Lower lobe of right lung (tissue), 2 donors: ENCODE measurements at places on chromosomes 2 and 18. TPM values are rescaled to one million over a fixed set of nuclear protein-coding genes. Genes with fewer than 3 reads are reported as not detected.

PROC gene
- not detected for total RNA-seq

ST8SIA3 gene
- not detected for total RNA-seq

SULT1C2 gene
- 1.2 TPM for total RNA-seq

R3HDM1 gene
- total RNA-seq: 22.1 TPM

DNA sequence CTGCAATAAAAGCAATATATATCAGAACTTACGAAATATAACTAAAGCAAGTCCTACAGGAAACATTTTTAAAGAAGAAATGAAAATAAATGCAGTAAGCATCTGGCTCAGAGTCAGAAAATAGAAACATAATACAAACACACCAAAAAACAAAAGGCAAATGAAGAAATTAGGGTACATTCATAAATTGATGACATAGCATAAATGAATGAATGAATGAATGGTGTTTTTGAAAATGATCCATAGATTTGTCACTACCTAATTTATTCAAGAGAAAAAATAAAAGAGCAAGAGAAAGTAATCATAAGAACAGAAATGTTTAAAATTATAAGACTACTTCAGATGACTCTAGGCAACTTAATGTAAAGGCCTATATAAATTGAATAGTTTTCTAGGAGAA, 226.1 kb upstream of the CDH20 start:
- no peak overlapping the region for H3K4me3 ChIP-seq
- H3K27ac ChIP-seq: no peak overlapping the region
- DNase-seq: no peak
- H3K27me3 ChIP-seq: no peaks in the 10 kb centered on the region

GRCh38 chr2:1548910-1549673, 135.8 kb downstream of the TPO start:
- peaks cover 12% of the 10 kb centered on the region for H3K27me3 ChIP-seq
- H3K4me3 ChIP-seq: no peak overlapping the region
- H3K36me3 ChIP-seq: no peaks in the 10 kb centered on the region
- H3K27ac ChIP-seq: no peak overlapping the region
- DNase-seq: no peak
- peaks cover 12% of the 10 kb centered on the region for H3K4me1 ChIP-seq

DNA sequence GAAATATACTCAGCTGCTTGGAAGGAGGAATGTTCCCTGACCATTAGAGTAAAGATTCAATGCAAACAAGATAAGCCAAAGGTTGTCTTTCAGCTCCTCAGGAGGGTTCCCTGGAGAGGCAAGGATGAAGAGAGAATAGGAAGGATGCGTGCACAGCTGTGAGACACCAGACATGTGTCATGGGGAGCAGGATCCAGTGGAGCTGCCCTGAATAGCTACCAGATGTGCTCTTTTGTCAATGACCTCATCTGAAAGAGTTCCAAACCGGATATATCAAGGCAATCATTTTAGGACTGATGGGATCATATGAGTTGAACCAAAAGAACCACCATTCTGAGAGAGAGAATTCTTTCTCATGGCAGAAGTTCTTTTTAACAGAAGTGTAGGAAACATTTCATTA, 490.6 kb downstream of the IRS1 start:
- no peak for DNase-seq
- no peaks in the 10 kb centered on the region for H3K4me1 ChIP-seq
- no peak overlapping the region for H3K4me3 ChIP-seq
- no peaks in the 10 kb centered on the region for H3K36me3 ChIP-seq
- no peaks in the 10 kb centered on the region for H3K27me3 ChIP-seq

- no peak overlapping the region for H3K27ac ChIP-seq
- no peaks in the 10 kb centered on the region for H3K27me3 ChIP-seq
- H3K4me3 ChIP-seq: no peak overlapping the region
- H3K4me1 ChIP-seq: no peaks in the 10 kb centered on the region
These were observed 495.6 kb downstream of the NYAP2 start for GRCh38 chr2:225895126-225895525.

GRCh38 chr2:107681936-107682335, 144.8 kb upstream of the RGPD4 start:
- H3K27ac ChIP-seq: no peak overlapping the region
- H3K4me3 ChIP-seq: no peak overlapping the region
- H3K36me3 ChIP-seq: no peaks in the 10 kb centered on the region
- H3K4me1 ChIP-seq: no peaks in the 10 kb centered on the region

- H3K4me1 ChIP-seq: no peaks in the 10 kb centered on the region
- H3K27me3 ChIP-seq: no peaks in the 10 kb centered on the region
- H3K4me3 ChIP-seq: no peak overlapping the region
- no peaks in the 10 kb centered on the region for H3K36me3 ChIP-seq
These were observed 1534.5 kb downstream of the DPP10 start for GRCh38 chr2:115976916-115977315.

- H3K27me3 ChIP-seq: no peaks in the 10 kb centered on the region
- DNase-seq: no peak
- H3K27ac ChIP-seq: no peak overlapping the region
- no peaks in the 10 kb centered on the region for H3K36me3 ChIP-seq
- H3K4me3 ChIP-seq: no peak overlapping the region
- H3K4me1 ChIP-seq: peaks cover 13% of the 10 kb centered on the region
These were observed 15.2 kb upstream of the REV1 start for GRCh38 chr2:99504844-99505584.

GRCh38 chr2:203347375-203347774, 19.2 kb downstream of the ABI2 start:
- no peaks in the 10 kb centered on the region for H3K27me3 ChIP-seq
- H3K27ac ChIP-seq: no peak overlapping the region
- no peak overlapping the region for H3K4me3 ChIP-seq
- H3K36me3 ChIP-seq: no peaks in the 10 kb centered on the region
- H3K4me1 ChIP-seq: no peaks in the 10 kb centered on the region

DNA sequence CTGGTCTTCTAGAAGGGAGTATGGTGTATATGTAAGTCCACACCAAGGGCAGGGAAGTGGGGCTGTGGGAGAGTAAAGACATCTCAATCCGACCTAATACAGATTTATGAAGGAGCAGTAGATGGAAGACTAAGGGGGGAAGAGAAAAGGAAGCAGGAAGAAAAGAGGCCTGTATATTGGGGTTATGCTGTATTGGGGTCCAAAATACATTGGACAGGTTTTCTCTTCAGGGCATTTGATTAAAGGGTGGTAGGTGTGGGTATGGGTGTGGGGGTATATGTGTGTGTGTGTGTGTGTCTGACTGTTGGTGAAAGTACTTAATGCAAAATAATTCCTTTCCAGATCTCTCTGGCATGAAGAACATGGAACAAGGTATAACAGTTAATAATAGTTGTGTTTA, 33.6 kb upstream of the SCYGR2 start:
- no peak for DNase-seq
- H3K27ac ChIP-seq: no peak overlapping the region
- peaks cover 5% of the 10 kb centered on the region for H3K36me3 ChIP-seq

DNA sequence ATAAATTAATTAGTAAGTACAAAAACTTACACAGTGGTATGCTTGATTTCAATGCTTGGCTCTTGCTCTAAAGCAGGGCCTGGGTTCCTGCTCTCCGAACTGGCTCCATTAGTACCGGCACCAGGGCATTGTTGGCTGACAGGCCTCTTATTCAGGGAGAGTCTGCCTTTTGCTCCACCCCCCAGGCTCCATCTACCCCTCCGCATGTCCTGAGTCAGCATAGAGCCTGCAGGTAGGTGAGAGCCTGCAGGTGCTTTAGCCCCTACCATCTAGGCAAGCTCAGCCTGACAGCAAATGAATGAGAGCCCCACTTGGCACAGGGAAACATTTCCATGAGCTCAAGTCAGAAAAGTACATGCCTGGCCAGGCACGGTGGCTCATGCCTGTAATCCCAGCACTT, 35.1 kb upstream of the EFHD1 start:
- DNase-seq: no peak
- H3K4me3 ChIP-seq: no peak overlapping the region
- H3K36me3 ChIP-seq: no peaks in the 10 kb centered on the region
- no peaks in the 10 kb centered on the region for H3K27me3 ChIP-seq

- no peak overlapping the region for H3K27ac ChIP-seq
- H3K4me1 ChIP-seq: no peaks in the 10 kb centered on the region
- no peak for DNase-seq
These were observed 11.9 kb downstream of the FIGN start for GRCh38 chr2:163723881-163724280.

DNA sequence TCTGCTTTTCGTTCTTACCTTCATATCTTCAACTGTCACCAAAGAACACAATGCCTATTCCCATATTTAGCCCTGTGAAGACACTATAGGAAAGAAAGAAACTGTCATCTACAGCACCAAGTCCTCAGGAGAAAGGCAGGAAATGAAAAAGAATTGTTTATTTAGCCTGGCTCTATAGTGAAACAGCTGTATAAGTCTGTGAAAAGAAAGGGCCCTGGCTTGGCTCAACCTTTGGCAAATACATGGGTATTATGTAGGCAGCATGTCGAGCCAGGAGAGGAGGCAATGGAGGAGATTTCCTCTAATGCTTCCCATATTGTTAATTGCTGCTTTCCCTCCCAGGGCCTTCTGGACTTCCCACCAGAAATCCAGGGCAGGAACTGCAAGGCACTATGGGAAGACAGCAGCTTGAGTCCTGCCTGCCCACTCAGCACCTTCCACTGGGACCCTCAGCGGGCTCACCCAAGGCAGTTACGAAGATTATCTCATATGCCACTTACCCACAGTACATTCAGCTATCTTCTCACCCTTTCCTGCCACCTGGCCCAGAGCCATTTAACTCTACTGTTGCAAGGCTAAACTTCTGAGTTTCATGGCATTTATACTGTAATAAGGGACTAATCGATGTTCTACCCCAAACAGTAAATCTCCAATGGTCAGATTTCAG, 30.1 kb downstream of the SLC8A1 start:
- no peaks in the 10 kb centered on the region for H3K36me3 ChIP-seq
- no peak overlapping the region for H3K4me3 ChIP-seq
- DNase-seq: no peak
- H3K27ac ChIP-seq: no peak overlapping the region
- no peaks in the 10 kb centered on the region for H3K27me3 ChIP-seq
- H3K4me1 ChIP-seq: no peaks in the 10 kb centered on the region

GRCh38 chr18:47968006-47968676, 37.7 kb upstream of the SMAD2 start:
- no peaks in the 10 kb centered on the region for H3K36me3 ChIP-seq
- no peaks in the 10 kb centered on the region for H3K4me1 ChIP-seq
- H3K27ac ChIP-seq: no peak overlapping the region

GRCh38 chr2:180819106-180819505, 161.3 kb upstream of the UBE2E3 start:
- H3K27me3 ChIP-seq: no peaks in the 10 kb centered on the region
- no peak overlapping the region for H3K27ac ChIP-seq
- no peaks in the 10 kb centered on the region for H3K36me3 ChIP-seq
- no peak for DNase-seq
- no peak overlapping the region for H3K4me3 ChIP-seq
- H3K4me1 ChIP-seq: no peaks in the 10 kb centered on the region

- H3K4me1 ChIP-seq: peaks cover 29% of the 10 kb centered on the region
- H3K36me3 ChIP-seq: no peaks in the 10 kb centered on the region
- DNase-seq: no peak
- H3K27ac ChIP-seq: no peak overlapping the region
- no peak overlapping the region for H3K4me3 ChIP-seq
These were observed 175.0 kb downstream of the PRKCE start for GRCh38 chr2:45826460-45826859.

- no peak for DNase-seq
- peaks cover 5% of the 10 kb centered on the region for H3K4me1 ChIP-seq
- no peaks in the 10 kb centered on the region for H3K27me3 ChIP-seq
- H3K27ac ChIP-seq: no peak overlapping the region
- H3K36me3 ChIP-seq: no peaks in the 10 kb centered on the region
These were observed 31.3 kb downstream of the DARS1 start for GRCh38 chr2:135954020-135954601.

DNA sequence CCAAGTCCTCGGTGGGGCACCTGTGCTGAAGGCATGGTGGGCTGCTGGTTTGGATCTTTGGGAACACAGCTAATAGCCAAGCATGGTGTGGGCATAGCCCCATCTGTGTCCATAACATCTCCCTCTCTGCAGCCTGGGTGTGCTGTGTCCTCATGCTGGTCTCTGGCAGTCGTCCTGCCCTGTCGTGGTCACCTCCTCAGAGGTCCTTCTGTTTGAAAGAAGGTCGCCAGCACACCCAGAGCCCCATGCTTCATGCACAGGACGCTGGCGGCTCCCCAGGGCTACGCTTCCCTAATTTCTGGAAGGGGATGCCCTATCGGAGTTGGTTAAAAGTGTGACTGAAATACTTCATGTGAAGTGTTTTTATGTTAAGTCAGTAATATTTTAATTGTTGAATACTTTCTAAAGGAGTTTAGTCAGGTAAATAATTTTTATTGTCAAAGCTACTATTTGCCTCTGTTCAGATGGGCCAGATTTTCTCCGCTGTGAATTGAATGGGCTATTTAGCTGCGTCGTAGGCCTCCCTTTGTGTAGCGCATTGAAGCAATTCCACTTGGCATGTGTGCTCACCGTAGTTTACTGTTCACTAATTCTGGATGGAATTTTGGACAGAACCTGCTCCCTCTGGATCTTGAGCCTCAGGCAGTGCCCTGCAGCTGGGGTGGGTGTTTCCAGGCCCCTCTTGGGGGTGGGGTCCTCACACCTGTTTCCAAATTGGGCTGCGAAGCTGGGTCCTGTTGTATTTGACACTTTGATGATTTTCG, 81.9 kb downstream of the WDSUB1 start:
- H3K27ac ChIP-seq: no peak overlapping the region
- no peaks in the 10 kb centered on the region for H3K27me3 ChIP-seq
- H3K4me3 ChIP-seq: no peak overlapping the region
- no peak for DNase-seq

GRCh38 chr2:47534179-47534919, 131.4 kb downstream of the MSH2 start:
- no peaks in the 10 kb centered on the region for H3K36me3 ChIP-seq
- no peak overlapping the region for H3K4me3 ChIP-seq
- no peak for DNase-seq
- no peaks in the 10 kb centered on the region for H3K27me3 ChIP-seq
- no peaks in the 10 kb centered on the region for H3K4me1 ChIP-seq

DNA sequence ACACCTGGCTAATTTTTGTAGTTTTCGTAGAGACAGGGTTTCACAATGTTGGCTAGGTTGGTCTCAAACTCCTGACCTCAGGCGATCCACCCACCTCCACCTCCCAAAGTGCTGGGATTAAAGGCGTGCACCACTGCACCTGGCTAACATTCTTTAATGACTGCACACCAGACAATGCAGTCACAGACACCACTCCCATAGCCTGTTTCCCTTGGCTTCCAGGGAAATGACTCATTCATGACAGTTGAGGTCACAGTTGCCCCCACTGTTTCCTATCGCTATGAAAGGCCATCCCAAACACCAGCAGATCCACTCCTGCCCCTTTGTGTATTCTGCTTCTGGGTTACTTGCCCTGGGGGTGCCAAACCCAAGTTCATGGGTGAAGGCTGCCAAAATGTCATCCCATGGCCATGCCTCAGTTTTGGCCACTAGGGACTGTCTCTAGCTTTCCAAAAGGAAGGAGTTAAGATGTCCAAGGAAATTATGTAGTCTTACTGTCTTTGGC, 8.7 kb downstream of the CHMP1B start:
- no peaks in the 10 kb centered on the region for H3K27me3 ChIP-seq
- H3K4me3 ChIP-seq: no peak overlapping the region
- peaks cover 6% of the 10 kb centered on the region for H3K36me3 ChIP-seq
- H3K27ac ChIP-seq: no peak overlapping the region

GRCh38 chr18:63962137-63962536, 7.7 kb upstream of the SERPINB8 start:
- H3K27ac ChIP-seq: no peak overlapping the region
- H3K36me3 ChIP-seq: no peaks in the 10 kb centered on the region
- H3K4me3 ChIP-seq: no peak overlapping the region
- DNase-seq: no peak

- peaks cover 30% of the 10 kb centered on the region for H3K4me1 ChIP-seq
- peak overlapping the region; percentile 90 for H3K4me3 ChIP-seq
- no peak for DNase-seq
- no peaks in the 10 kb centered on the region for H3K27me3 ChIP-seq
These were observed 1.2 kb downstream of the CPSF3 start for GRCh38 chr2:9424447-9425164.

GRCh38 chr18:34729264-34729663, 19.2 kb downstream of the DTNA start:
- no peaks in the 10 kb centered on the region for H3K27me3 ChIP-seq
- DNase-seq: no peak
- H3K27ac ChIP-seq: no peak overlapping the region
- H3K4me3 ChIP-seq: no peak overlapping the region
- no peaks in the 10 kb centered on the region for H3K36me3 ChIP-seq
